C1 segment of cervical spinal cord (tissue), 14 donors: ENCODE measurements at places on chromosomes 4 and X.

DNA sequence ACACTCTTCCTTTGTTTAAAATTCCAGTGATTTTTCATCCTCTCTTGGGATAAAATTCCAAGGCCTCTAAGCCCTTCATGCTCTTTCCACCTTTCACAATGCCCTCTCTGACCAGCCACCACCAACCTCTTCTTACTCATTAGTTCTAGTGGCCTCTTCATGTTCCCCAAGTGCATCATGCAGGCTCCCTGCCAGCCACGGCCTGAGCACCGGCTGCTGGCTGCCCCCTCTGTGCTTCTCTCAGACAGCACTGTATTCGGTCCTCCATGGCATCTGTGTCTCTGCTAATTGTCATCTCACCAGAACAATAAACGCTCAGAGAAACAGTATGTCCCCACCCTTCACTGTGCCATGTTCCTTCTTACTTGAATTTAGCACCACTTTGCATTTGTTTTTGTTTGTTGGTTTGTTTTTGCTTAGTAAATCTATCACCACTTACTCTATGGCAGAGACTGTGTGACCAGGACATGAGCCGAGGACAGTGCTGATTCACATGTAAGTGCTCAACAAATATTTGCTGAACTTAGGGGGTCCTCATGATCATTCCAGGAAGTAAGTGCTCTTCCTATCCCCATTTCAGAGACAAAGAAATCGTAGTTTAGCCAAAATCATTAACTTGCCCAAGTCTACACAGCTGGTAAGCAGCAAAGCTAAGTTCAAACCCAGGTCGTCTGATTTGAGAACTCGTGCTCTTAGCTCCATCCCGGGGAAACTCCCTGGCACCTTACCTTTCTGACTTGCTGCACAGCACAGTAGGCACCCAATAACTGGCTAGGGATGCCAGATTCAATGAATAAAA is 77.1 kb upstream of the UCP1 start:
- DNase-seq: no peak

GRCh38 chr4:13088726-13089658 is 395.1 kb downstream of the RAB28 start:
- no peak for DNase-seq

DNA sequence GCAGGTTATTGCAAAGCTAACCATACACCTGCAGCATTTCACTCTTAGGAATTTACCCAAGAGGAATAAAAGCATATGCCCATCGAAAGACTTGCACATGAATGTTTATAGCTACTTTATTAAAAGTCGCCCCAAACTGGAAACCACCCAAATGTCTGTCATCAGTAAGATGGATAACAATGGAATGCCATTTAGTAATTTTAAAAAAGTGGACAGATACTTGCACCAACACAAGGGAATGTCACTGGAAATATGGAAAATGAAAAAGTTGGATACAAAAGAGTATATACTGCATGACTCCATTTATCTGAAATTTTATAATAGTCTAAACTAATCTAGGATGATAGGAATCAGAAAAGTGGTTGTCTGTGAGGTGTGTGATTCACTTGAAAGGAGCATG is 12.9 kb downstream of the GK start:
- DNase-seq: no peak

- no peak for DNase-seq
Measured at GRCh38 chr4:38560340-38560739, 103.7 kb upstream of the KLF3 start.

- no peak for DNase-seq
Measured at GRCh38 chr4:28221536-28221935, 1360.9 kb downstream of the STIM2 start.

- DNase-seq: no peak
Measured at GRCh38 chr4:188031751-188032150, 36.2 kb downstream of the ZFP42 start.

GRCh38 chr4:23851464-23851863 is 38.4 kb downstream of the PPARGC1A start:
- DNase-seq: no peak

- no peak for DNase-seq
Measured at GRCh38 chrX:47885501-47885900, 48.8 kb downstream of the ZNF81 start.

GRCh38 chr4:175054980-175055379 is 136.8 kb downstream of the ADAM29 start:
- no peak for DNase-seq

DNA sequence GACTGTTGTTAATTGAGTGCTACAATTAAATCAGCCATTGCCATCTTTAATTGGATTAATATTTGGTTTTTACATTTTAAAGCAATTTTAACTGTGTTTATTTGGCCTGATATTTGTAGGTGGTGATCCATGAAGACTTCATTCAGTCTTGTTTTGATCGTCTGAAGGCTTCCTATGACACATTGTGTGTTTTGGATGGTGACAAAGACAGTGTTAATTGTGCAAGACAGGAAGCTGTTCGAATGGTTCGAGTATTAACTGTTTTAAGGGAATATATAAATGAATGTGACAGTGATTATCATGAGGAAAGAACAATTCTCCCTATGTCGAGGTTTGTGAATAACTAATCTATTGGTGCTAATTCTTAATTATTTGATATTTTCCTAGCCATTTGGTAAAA is 82.6 kb downstream of the USP9X start:
- DNase-seq: no peak

DNA sequence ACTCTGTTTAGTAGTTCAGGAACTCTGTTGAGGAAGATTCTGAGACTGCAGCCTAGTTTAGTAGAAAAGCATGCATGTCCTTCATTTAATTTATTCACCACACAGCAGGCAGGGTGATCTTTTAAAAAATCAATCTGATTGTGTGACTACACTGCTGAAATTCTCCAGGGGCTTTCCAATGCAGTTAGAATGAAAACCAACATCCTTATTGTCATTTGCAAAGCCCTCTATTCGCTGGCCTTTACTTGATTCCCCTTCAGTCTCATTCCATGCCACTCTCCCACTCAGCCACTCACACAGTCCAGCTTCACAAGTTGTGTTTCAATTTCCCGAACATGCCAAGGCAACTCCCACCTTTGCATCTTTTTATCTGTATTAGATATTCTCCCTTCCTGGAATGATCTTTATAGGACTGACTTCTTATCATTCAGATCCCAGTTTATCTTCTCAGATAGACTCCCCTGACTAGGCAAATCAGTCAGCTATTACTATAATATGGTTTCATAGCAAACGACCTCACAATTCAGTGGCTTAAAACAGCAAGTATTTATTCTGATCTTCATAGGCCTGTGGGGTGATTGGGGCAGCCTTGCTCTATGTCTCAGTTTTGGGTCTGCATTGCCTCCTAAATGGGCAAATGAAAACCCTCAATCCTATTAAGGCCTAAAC is 21.3 kb upstream of the FTHL17 start:
- DNase-seq: no peak

GRCh38 chrX:97446298-97446882 is 562.7 kb downstream of the RPA4 start:
- DNase-seq: no peak
